ENCODE measurements at places on chromosomes 7 and 10.

DNA sequence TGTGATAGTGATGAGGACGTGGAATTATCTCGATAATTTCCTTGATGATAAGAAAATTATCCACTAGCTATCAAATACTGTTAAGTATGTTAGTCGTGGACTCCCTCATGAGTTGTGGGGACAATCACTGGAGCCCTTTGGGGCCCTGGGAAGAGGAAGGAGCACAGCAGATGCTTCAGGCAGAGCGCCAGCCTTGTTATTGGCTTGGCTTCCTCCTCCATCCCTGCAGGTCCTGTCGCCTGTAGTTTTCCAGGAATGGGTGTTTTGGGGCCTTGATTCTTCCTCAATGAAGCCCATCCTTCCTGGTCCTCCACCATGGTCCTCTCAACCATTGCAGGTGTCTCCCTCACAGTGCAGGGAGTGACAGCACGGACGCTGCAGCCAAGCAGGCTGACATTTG lies 32.5 kb upstream of the ZNF32 start:
- no peak for DNase-seq

DNA sequence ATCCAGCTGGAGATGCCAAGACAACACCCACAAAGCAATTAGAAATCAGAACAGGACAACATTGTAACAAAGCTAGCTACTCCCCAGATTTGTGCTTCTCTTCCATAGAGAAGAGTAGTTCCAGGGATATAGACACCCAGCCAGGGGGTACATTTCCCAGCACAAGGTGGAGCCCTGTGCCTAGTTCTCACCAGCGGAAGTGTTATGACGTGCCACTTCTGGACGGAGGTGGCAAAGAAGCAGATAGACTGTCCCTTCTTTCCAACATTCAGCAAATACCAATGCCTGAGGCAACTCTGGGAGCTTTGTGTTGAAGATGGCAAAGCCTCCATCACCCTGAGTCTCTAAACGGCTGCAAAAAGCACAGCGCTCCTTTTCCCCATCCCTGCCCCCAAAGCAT lies 23.4 kb upstream of the GSAP start:
- DNase-seq = peak; percentile 41

DNA sequence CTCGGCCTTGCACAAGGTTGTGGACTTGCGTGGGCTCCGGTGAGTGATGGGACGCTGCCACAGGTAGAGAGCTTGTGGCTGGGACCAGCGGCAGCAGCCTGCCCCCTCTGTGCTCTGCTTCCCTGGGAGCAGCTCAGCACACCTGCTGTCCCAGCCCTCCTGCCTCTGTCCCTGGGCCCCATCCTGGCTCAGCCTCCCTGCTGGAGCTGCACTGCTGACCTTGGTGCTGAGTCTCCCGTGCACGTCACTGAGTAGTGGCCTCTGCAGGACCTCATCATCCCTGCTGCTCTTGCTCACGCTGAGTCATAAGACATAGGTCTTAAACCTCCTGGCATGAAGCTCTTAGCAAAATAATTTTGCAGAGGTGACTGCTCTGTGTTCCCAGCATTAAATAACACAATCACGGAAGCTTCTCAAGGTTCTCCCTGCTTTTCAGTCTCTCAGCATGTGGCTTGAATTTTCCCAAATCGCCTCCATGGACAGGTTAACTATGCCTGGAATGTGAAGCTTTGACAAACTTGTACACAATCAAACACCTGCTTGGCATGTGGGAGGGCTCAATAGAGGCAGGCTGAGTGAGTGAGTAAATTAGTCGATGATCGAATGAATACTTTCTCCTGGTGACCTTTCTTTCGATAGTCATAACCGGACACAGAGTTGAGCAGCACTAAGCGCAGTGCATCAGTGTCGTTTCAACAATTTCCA lies 63.8 kb upstream of the NPS start:
- no peak for DNase-seq

- peak; percentile 61 for DNase-seq
These were observed 7.8 kb downstream of the HPS6 start for GRCh38 chr10:102072673-102073527.

DNA sequence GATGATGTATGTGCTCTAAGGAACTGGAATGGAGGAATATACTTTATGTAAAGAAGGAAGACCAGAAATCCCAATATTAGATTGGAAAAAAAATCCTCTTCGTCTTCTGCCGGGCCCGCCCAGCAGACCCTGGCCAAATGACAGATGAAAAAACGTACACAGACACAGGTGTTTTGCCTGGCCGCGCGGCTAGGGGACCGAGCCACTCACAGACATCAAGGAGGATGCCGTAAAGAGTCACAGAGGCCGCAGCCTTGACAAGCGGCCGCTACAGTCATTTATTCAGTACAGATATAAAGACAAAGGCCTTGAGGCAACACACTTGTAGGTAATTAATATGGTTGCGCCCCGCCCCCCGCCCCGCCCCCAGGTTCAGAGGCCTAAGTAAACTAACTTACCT lies 594.1 kb downstream of the GRM8 start:
- no peak for DNase-seq

DNA sequence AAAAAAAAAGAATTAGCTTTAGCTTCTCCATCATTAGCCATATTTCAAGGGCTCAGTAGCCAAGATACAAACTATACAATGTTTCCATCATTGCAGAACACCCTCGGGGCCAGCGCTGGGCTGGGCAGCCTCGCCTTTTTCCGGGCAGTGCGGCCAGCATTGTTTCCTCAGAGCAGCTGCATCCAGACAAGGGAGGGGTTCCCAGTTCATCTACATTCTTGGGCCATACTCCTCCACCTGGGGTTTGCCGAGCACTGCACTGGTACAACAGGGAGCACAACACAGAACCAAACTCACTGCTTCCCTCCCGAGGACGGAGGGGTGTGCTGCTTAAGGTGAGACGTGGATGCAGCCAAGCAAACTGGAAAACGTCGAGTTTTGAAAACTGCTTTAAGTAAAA lies 2.4 kb upstream of the PKD1L1 start:
- DNase-seq = no peak

GRCh38 chr7:150964593-150965111 lies 13.5 kb downstream of the KCNH2 start:
- DNase-seq = no peak

GRCh38 chr10:14584661-14585060 lies 190.0 kb downstream of the FAM107B start:
- no peak for DNase-seq

- no peak for DNase-seq
These were observed 11.4 kb upstream of the NACAD start for GRCh38 chr7:45099891-45100760.

- DNase-seq = peak; percentile 61
These were observed 18.0 kb downstream of the ADAP1 start for GRCh38 chr7:936386-937054.

DNA sequence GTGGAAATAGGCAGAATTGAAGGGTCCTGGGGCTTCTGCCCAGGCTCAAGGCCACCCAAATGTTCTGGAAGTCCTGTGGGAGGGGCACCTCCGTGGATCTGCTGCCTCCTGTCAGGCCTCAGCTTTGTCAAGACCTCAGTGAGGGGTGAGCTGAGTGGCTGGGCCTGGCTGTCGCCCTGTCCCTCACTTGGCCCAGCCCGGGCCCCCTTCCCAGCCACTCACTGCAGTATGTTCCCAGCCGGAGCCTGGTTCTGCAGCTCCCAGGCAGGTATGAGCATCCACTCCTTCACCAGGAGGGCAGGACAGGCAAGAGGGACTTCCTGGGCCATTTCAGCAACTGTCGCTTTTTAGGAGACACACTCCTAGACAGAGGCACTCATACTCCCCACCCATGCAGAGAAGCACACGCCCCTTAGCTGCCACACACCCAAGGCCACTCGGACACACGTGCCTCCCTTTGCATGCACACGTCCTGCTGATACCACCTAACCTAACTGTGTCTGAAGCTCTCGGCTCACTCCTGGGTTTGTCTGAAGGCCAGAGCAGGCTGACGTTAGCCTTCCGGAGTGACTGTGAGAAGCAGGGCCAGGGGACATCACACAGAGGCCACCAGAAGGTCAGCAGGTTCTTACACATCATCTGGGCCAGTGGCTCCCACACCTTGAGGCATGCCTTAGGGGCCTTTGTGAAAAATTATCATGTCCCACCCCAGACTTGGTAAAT lies 72.2 kb upstream of the COL13A1 start:
- no peak for DNase-seq

DNA sequence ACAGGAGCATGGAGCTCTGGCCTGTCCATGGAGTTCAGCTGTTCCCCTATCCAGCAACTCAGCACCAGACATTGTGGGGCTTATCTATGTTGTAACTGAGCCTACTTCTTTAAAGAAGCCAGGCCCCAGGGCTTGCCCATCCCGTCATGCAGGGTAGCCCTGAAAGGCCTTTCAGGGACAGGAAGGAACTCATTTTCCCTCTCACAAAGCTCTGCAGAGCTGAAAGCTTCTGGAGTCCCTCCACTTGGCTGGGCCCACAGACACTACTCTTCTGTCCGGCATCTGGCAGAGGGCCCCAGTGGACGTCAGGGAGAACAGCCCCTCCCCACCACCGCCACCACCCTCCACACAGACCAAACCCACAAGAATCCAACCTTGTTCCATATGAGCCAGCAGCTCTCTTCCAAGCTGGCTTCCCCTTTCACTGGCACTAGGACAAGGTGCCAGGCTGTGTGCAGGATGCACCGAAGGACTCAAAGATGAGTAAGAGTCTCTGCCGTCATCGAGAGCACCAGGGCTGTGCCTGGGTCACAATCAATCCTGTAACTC lies 33.1 kb downstream of the DENND2A start:
- DNase-seq = no peak

DNA sequence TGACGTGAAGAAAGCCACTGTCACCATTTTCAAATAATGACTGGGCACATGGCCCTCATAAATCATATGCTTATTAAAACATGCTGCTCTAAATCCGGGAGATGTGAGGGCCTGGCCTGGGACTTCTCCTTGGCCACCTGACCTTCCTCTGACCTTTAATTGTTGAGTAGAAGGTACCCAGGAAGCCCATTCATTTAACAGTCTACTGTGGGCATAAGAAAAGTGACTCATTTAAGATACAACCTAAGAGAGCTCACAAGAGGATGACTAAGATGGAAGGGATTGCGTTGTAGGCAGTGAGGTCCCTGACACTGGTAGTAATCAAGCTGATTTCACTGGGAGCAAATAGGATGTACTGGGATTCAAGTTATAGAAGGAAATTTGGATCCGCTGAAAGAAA lies 203.4 kb upstream of the GPR26 start:
- DNase-seq = peak; percentile 73
